ENCODE measurements at places on chromosomes 3 and 15. TPM values are rescaled to one million over a fixed set of nuclear protein-coding genes. Genes with fewer than 3 reads are reported as not detected.

DNA sequence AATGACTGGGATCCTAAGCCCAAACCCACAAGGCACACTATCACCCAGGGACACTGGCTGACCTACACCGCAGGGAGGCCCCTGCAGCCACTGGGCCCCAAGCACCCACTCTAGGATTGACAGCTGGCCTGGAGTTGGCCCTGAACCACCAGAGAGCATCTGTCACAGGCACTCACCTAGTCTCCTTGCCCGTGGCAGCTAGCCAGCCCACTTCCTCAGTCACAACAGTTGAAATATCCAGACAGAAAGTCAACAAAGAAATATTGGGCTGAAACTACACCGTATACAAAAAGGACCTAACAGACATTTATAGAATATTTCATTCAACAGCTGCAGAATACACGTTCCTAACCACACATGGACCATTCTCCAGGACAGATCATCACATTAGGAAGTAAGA is 5.2 kb upstream of the SPINK8 start:
- DNase-seq: no peak

GRCh38 chr15:85037641-85038040 is 56.0 kb downstream of the PDE8A start:
- no peak for DNase-seq

DNA sequence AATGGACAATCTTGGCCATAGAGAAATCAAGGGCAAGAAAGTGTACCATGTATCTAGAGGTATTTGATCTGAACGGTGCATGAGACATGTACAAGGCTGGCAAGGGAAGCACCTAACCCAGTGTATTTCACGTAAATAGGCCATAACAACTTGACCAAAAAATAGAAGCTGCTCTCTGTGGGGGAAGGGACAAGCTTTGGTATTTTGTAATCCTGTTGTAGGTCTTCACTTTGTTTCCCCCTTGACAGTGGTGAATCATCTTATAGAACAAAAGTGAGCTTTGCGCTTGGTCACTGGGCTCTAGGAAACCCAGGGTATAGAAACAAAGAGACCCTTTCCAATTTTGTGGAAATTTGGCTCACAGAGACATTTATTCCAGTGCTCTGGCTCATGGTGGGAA is 21.0 kb downstream of the LARS2 start:
- no peak for DNase-seq

DNA sequence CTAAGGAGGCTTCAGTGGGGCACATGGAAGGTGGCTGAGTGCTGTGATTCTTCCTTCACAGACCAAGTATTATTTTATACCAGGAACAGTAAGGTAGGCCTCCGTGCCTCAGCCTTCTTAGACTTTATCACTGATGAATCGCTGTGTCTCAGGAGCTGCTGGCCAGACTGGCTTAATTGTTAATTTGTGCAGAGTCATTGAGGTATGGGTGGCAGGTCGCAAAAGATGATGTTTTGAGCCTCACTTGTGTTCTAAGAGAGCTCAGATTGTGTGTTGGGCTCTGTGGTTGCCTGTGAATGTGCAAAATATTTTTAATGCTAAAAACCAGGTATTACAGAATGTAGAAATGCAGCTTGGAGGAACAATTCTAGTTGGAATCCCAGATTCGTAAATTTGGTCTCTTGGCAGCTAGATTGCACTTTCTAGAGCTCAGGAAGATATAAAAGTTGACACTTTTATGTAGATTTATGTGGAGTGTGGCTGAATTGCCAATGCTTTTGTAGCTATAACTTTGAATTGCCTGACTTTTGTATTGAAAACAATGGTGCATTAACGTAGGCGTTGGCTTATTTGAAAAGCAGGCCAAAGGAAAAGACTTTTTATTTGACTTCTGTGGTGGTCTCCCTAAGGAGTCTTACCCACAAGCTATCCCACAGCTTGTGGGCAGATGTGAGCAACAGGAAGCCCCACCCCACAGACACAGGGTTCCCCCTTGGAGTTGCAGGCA is 53.4 kb downstream of the LARS2 start:
- DNase-seq: no peak

The PPP4R2 gene
- total RNA-seq: 65.1 TPM

The OR5K1 gene
- total RNA-seq: not detected

GRCh38 chr3:45546716-45547701 is 47.5 kb upstream of the LIMD1 start:
- no peak for DNase-seq

The CCR5 gene
- 0.23 TPM for total RNA-seq

The ABHD6 gene
- total RNA-seq: 6.1 TPM

The ZNF620 gene
- total RNA-seq: 3.9 TPM

GRCh38 chr3:88003115-88003755 is 55.6 kb downstream of the CGGBP1 start:
- no peak for DNase-seq

DNA sequence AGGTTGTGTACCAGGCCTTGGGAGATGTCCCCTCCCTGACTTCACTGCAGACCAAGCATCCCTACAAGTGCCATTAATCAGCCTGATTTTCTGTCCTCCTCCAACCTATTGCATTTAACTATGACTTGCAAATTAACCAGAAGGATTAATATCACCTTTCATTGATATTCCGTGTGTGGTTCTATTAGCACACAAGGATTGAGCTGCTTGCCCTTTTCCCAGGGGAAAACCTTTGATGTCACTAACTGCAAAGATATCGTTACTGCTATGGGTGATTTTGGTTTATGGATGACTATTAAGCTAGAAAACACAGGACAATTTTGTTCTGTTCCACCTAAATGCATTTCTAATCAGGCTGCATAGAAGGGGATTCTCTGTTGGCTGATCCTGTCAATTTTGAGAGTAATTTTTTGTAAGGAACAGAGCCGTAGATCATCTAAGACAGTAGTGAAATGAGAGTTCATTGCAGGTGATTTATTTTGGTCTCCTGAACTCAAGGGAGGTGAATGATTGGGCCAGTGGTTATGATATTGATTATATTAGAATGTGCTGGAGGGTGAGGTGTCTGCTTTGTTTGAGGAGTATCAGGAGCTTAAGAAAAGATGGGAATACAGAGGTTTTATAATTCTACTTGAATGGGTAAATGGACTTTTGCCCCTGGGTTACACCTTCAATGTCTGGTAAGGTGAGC is 177.5 kb upstream of the SNTN start:
- no peak for DNase-seq

- DNase-seq: peak; percentile 10
Measured at GRCh38 chr3:98564282-98565005, 29.0 kb downstream of the CPOX start.

DNA sequence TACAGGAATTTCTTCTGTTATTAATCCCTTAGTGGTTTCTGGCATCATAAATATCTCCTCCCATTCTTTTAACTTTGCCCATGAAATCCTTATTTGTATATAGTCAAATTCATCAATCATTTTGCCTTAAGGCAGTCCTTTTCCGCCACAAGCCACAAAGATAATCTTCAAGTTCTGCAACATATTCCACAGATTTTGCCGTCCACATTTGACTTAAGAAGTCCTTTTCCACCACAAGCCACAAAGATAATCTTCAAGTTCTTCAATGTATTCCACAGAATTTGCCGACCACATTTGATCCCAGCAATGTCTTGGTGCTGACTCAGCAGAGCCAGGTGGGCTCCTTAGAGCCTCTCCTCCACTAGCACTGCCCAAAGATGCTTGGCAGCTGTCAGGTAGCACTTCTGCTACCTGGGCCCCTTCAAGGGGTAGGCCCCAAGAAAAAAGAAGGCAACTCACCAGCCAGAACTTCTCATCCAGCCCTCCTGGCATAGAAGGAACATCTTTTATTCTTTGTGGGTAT is 35.0 kb downstream of the SEC22C start:
- no peak for DNase-seq

The STRA6 gene
- total RNA-seq: not detected

- no peak for DNase-seq
Measured at GRCh38 chr15:84914909-84915605, 30.6 kb downstream of the SLC28A1 start.

The FOXL2 gene
- not detected for total RNA-seq

GRCh38 chr3:146019508-146019907 is 141.5 kb downstream of the PLOD2 start:
- no peak for DNase-seq

DNA sequence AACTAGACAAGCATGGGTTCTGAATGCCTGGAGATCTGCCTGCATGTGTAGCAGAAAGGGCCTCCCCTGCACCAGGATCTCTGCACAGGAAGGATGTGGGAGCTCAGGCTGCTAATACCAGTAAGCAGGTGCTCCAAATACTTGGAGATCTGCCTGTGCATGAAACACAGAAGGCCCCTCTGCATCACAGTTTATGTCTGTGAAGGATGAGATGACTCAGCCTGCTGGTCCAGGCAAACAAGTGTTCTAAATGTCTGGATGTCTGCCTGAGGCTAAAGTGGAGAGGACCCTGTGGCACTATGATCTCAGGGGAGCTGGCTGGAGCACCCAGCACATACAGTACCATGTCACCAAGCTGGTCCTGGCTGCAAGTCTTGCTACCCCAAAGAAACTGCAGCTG is 678.8 kb downstream of the MCTP2 start:
- no peak for DNase-seq

- DNase-seq: no peak
Measured at GRCh38 chr3:40211579-40211978, 97.9 kb upstream of the EIF1B start.

DNA sequence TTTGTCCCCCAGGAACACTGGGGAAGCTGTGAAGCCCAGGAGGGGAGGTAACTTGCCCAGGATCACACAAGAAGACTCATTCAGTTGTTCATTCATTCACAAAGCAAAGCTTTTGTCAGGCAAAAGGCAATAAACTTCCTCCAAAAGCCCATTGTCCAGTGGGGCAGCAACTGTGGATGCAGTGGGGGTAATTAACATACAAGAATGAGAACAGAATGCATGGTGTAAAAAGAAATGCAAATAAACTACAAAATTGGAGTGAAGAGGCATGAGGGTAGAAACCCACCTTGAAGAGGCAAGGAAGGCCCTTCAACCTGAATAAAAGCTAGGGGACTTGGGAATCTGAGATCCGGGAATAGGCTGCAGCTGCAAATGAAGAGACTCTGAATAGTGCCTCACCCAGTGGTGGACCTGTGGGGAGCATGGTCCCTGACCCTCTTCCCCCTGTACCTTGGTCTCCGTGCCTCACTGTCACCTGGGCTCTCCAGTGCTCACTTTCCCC is 363.6 kb downstream of the CLSTN2 start:
- no peak for DNase-seq

GRCh38 chr15:38252481-38253350 is at the start of gene SPRED1:
Gene SPRED1, plus strand, starts transcription at chr15:38252836. Its CDS starts 350 bp downstream, at chr15:38253186.
- DNase-seq: peak; percentile 14

DNA sequence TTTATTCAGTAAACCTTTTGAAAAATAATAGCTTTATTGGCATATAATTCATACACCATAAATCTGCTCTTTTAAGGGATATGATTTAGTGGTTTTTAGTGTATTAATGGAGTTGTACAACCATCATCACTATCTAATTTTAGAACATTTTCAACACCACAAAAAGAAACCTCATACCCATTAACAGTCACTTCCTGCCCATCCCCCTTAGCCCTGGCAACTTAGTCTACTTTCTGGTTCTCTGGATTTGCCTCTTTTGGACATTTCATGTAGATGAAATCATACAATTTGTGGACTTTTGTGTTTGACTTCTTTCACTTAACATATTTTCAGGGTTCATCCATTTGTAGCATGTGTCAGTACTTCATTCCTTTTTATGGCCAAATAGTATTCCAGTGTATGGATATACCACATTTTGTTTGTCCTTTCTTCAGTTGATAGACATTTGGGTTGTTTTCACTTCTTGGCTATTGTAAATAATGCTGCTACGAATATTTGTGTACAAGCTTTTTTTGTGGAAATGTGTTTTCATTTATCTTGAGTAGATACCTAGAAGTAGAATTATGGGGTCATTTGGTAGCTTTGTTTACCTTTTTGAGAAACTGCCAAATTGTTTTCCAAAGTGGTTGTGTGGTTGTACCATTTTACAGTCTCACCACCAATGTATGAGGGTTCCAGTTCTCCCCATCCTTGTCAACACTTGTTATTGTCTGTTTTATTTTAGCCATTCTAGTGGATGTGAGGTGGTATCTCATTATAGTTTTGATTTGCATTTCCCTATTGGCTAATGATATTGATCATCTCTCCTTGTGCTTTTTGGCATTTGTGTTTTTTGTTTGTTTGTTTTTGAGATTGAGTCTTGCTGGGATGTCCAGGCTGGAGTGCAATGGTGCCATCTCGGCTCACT is 45.8 kb downstream of the SMAD3 start:
- no peak for DNase-seq

The MYO9A gene
- 44.0 TPM for total RNA-seq

The SPTSSB gene
- total RNA-seq: not detected

The ACTC1 gene
- total RNA-seq: not detected

DNA sequence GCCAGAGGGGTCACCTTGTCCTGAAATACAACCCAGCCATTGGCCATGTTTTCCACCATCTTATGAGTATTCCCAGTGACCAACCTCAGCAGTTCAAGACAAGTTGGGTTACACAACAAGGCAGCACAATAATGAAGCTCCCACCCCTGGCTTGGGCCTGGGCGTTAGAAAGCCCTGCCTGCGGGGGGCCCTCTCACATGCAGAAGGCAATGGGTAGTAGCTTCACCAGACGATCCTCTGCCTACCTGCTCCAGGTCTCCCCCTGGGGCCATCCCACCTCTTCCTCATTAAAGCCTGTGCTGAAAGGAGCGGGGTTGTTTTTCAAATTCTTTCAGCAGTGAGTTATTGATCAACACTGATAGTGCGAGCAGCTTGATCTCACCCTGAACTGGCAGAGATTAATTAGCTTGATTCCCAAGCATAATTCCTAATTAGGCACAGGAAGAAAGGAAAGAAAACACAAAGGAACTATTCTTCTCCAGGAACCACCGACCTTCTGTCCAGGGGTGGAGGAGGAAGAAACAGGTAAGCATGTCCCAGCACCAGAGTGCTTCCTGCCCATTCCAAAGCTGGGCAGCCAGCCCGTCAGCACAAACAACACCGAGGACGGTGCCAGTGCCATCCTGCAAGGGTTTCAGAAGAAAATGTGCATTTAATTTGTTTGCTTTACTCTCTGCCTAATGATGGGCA is 79.7 kb upstream of the CGNL1 start:
- no peak for DNase-seq

DNA sequence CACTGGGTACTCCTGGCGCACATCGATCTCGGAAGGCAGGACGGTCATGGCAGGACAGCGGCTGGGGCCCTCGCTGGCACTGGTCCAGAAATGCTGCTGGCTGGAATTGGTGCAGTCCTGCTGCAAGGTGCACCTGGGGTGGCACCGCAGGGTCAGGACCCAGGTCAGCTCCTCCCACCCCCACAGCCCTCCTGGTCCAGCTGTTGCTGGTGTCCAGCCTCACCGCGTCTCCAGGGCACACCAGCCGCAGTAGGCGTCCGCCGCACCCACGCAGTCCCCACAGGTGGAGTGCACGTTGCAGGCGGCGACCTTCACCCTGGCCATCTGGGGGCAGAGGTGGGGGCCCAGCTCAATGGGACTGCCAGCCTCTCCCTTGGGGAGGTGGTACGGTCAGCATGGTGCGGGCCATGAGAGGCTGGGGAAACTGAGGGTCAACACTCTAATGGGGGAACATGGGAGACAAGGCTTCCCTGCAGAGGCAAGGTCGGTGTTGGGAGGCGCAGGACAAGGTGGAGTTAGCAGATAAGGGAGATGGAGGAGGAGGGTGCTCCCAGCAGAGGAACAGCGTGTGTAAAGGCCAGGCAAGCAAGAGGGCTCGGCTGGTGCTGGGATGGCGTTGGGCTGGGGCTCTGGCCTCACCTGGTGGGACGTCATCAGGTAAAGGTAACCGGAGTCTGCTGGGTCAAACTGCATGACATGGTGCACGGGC is 20.4 kb downstream of the PLXND1 start:
- DNase-seq: no peak

GRCh38 chr3:14224895-14225294 is 46.3 kb downstream of the LSM3 start:
- DNase-seq: no peak
